Naive thymus-derived CD8-positive, alpha-beta T cell (primary cell): ENCODE measurements at places on chromosomes 7 and 10. TPM values are rescaled to one million over a fixed set of nuclear protein-coding genes. Genes with fewer than 3 reads are reported as not detected.

GRCh38 chr10:129184196-129184595 is 282.8 kb upstream of the MGMT start:
- no peak for DNase-seq

DNA sequence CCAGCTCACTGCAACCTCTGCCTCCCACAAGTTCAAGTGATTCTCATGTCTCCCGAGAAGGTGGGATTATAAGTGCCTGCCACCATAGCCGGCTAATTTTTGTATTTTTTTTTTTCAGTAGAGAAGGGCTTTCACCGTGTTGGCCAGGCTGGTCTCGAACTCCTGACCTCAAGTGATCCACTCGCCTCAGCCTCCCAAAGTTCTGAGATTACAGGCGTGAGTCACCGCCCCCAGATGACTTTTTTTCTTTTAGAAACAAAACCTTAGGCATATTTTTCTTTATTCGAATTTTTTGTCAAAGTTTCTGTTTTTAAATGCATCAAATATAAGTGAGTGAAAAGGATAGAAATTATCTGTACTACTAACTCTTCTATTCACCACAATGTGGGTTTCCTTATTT is 113.1 kb downstream of the LRRC4 start:
- no peak for DNase-seq

The RAMP3 gene
- not detected for total RNA-seq

DNA sequence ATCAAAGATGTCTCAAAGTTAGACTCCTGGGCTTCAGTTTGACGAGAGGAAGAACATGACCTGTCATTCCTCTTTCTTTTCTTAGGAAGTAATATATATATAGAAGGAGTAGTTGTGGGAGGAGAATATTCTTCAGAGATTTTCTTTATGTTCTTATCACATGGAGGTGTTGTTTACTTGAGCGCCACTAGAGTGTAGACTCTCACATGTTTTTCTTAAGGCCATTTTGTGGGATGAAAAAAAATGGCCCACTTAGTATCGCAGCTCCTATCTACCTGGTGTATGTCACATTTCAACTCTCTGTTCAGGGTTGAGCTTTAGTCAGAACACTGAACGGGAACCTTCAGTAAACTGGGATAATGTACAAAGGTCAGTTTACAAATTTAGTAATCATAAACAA is 645.2 kb downstream of the PHTF2 start:
- no peak for DNase-seq

The TRPV5 gene
- not detected for total RNA-seq

DNA sequence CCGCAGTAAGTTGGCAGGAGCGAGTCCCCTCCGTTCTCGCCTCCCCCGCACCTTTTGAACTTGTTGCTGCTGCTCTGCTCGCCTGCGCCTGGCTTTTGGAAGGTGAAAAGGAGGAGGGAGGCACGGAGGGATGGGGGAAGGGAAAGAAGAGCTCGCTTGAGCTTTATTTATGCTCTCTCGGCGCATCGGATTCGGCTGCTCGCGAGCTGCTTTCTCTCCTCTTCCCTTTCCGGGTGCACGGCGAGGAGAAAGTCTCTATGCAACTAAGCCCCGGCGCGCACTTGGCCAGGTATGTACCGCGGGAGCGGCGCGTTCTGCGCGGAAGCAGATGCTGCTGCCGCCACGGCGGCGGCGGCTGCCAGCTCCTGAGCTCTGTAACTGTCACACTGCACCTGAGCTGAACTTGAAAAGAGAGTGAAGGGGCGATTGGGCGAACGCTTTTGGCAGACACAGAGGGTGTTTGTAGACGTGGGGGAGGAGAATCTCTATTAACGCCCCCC is 551 bp downstream of the KCND2 start:
- DNase-seq: no peak

The SPDYE1 gene
- not detected for total RNA-seq

DNA sequence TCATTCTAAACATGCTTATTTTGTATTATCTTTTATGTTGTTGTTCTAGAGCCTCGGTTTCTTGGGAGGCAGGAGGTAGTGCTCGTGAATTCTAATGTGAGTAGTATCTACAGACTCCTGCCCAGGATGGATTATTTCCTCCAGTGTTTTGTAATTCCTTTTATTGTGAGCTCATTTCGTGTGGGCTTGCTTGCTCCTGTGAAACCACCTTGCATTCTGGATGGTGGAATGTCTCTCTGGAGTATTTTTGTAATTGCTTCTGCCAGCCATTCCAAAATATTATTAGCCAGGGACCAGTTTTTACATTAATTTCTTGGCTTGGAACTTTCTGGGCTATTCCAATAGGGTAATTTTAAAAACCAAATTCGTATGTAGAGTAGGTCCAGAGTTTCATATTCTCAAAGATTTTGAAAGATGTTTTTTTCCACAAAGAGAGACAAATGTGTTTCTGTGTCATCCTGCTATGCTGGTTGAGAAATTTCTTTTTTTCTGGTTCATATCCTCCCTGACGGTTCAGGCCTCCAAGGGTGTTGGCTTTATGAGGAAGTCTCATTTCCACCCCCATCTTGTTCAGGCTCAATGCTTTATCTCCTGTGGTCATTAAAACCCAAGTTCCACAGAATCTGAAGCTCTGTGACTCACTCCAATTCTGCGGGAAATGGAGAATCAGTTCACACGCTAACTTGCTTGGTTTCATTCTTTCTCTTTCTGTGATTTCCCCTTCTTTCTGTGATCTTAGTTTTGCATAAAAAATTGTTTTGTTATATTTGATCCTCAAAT is 41.7 kb upstream of the CALD1 start:
- no peak for DNase-seq

The FRMPD2 gene
- total RNA-seq: not detected

The MOGAT3 gene
- total RNA-seq: not detected

DNA sequence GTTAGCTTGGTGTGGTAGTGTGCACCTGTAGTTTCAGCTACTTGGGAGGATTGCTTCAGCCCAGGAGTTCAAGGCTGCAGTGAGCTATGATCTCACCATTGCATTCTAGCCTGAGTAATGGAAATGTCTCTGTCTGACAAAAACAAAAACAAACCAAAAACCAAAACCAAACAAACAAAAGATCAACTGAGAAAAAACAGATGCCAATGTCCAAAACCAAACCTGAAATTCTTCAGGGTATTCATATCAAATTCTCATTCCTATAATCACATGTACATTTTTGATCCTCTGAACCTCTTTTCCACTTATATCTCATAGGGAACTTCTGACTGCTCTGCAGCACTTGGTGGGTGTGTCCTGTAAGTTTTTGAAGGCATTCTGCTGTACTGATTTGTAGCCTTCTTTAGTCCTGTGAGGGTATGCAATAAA is 87.0 kb downstream of the CDK6 start:
- DNase-seq: no peak

- no peak for DNase-seq
Observed at GRCh38 chr7:73809467-73809951, 21.3 kb upstream of the CLDN4 start.

- no peak for DNase-seq
Observed at GRCh38 chr10:34474009-34474376, 341.1 kb downstream of the PARD3 start.

GRCh38 chr7:50768485-50769474 is 13.9 kb downstream of the GRB10 start:
- DNase-seq: no peak

The STAMBPL1 gene
- 23.9 TPM for total RNA-seq

The DPP6 gene
- total RNA-seq: not detected

The RSBN1L gene
- 44.2 TPM for total RNA-seq
